ENCODE measurements at places on chromosomes 4 and X.

DNA sequence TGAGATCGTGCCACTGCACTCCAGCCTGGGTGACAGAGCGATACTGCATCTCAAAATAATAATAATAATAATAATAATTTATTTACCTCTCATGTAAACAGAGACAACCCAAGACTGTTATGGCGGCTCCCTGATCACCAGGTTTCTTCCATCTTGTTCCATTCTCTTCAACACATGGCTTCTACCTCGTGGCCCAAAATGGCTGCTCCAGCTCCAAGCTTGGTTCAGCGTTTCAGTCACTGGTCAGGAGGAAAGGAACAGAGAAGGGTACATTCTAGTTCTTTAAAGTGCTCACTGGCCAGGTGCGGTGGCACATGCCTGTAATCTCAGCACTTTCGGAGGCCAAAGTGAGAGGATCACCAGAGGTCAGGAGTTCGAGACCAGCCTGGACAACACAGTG, 24.9 kb upstream of the CHRNA9 start:
- no peak for DNase-seq

- DNase-seq = no peak
These were observed 191.2 kb downstream of the FRMPD4 start for GRCh38 chrX:12329476-12329875.

GRCh38 chr4:114082348-114082747, 102.9 kb upstream of the ARSJ start:
- no peak for DNase-seq

- no peak for DNase-seq
These were observed 2.7 kb upstream of the SMIM20 start for GRCh38 chr4:25911356-25911755.

GRCh38 chr4:1745165-1745564, 23.8 kb downstream of the TACC3 start:
- no peak for DNase-seq

DNA sequence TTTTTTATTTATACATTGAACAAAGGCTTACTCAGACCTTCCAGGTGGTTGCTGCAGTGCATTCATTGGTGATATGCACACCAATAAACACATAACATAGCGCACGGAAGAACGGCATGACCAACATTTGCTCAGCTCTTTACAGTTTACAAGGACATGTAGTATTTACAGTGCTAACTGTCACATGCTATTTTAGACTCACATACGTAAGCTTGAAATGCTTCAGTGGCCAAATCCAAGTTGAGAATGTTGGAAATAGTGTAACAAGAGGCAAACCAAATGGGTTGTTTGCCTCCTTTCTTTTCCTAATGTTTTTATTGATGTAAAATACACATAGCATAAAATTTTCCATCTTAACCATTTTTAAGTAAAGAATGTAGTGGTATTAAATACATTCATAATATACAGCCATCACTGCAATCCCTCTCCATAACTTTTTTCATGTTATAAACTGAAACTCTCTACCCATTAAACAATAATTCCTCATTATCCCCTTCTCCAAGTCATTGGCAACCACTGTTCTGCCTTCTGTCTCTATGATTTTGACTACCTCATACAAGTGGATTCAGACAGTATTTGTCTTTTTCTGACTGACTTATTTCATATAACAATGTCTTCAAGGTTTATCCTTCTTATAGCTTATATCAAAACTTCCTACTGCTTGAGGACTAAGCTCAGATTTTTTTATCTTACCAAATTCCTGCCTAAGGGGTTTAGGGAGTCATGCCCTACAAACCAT, 1722.9 kb upstream of the AGA start:
- DNase-seq = no peak

GRCh38 chr4:168550064-168550766, 53.4 kb downstream of the PALLD start:
- DNase-seq = no peak

GRCh38 chr4:55075823-55076716, 49.3 kb downstream of the KDR start:
- no peak for DNase-seq

GRCh38 chr4:62130637-62131036, 930.5 kb downstream of the ADGRL3 start:
- DNase-seq = peak; percentile 28

- no peak for DNase-seq
These were observed 55.4 kb downstream of the CLCN3 start for GRCh38 chr4:169675825-169676224.

GRCh38 chr4:32519060-32519459, 1798.9 kb downstream of the PCDH7 start:
- no peak for DNase-seq

GRCh38 chr4:155017426-155017825, 191.0 kb upstream of the NPY2R start:
- DNase-seq = no peak

GRCh38 chrX:88982183-88982582, 235.2 kb downstream of the CPXCR1 start:
- no peak for DNase-seq

DNA sequence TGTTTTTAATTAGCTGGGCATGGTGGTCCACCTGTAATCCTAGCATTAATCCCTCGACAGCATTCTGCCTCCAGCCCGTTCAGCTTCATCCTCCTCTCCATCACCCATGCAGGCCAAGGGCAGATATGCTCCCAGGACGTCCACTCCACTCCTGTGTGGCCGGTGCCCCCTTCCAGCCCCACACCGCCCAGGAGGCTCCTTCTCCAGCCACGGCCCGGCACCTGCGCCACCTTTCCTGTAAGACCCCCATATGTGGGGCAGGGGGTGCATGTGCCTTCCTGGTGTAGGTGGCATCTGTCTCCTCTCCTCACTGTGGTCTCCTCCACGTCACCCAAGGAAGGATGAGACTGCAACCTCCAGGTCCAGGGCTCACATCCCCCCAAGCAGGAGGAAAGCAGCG, 57.0 kb upstream of the MXD4 start:
- DNase-seq = no peak

DNA sequence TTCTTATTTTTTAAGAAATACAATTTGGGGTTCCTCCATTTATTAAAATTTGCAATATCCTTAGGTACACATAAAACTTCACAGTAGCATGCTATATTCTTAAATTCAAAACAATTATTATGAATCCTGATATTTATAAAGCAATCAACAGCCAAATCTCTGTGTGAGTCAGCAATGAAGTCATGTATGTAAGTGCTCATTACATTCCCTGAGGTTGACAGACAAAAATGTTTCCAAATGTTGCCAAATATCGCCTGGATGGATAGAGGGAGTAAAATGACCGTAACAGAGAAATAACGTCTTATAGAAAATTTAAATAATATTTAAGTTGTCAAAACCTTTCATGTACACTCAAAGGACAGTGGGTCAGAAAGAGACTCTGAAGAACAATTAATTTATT, 220.0 kb downstream of the PCDH18 start:
- no peak for DNase-seq

- no peak for DNase-seq
These were observed 365.4 kb downstream of the PDHA2 start for GRCh38 chr4:96205143-96205936.

- no peak for DNase-seq
These were observed 531 bp downstream of the DGKQ start for GRCh38 chr4:972651-973424.

All from left hindlimb (tissue), 1 donor.